ENCODE measurements at places on chromosomes 6 and 20. TPM values are rescaled to one million over a fixed set of nuclear protein-coding genes. Genes with fewer than 3 reads are reported as not detected.

- DNase-seq, result no peak
These were observed 60.8 kb upstream of the CARMIL1 start for GRCh38 chr6:25218346-25218745.

DNA sequence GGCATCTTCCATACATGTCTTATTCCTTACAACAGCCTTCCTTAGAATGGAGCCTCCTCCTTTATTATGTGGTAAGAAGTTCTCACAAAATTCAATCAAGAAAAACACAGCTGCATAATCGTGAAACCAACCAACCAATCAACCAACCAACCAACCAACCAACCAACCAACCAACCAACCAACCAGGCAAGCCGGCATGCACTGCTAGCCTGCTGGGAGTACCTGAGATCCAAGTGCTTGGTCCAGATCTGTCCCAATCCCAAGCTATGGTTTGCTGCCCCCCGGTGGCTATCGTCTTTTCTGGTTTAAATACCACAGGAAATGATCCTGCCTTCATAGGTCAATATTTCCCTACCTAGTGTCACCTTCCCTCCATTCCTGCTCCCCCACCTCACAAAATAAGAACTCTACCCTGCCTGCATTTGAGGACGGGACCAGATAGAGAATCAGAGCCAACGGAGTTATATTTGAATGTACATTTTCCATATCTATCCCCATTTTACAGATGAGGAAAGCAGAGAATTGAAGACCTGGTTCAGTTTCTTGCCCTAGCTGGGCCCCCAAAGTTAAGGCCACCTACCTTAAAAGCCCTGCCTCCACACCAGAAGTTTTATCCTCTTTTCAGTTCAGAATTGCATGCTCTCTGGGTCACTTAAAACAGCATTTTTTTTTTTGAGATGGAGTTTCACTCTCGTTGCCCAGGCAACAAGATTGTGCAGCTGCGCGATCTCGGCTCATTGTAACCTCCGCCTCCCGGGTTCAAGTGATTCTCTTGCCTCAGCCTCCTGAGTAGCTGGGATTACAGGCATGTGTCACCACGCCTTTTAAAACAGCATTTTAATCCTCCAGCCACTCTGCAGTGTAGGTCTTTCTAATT is 27.1 kb downstream of the RAB44 start:
- DNase-seq, result peak; percentile 75

- DNase-seq, result no peak
These were observed 48.5 kb downstream of the STK4 start for GRCh38 chr20:45014671-45015415.

Gene SRSF12
- total RNA-seq, result not detected

DNA sequence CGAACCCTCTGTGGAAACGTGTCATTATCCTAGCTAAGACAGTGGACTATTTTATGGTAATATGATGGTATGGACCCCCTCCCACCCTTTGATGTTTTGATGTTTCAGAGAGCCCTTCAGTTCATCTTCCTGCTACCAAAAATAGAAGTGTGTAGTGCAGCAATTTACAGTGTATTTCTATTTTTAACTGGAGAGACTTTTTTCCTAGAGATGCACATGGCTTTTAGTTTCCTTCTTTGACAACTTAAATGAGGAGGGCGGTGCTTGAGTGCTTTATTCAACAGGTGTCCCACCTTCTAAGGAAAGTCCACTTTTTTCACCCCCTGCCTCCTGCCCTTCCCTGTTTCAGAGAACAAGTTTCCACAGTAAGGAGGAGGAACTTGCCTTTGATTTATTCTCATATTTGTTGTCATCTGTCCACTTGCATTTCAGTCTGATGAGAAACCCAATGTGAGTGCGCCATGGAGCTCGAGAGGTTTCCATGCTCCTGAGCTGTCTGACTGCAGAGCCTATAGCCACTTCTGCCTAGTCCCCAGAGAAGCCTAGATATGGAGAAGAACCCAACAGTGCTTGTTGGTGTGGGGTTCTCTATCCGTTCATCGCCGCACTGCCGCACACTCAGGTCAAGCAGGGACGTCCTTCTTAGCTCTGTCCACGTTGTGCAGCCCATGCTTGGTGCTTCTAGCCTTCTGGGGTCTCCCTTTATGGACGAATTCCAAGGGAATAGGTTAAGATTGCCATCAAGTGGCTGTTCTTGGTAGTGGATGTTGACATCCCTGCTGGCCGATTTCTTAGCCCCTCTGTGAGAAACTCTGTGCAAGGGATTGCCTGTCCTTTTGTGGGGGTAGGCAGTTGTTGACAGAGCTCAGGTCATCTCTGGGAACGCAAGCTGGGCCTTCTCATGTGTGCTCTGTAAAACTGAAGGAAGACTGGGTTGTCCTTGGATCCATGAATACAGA is 144.2 kb downstream of the JARID2 start:
- no peak for DNase-seq

GRCh38 chr6:11772109-11772825 is 6.3 kb downstream of the ADTRP start:
- no peak for DNase-seq

GRCh38 chr6:1544000-1544399 is 65.7 kb upstream of the FOXC1 start:
- no peak for DNase-seq

Gene HNF4A
- not detected for total RNA-seq

DNA sequence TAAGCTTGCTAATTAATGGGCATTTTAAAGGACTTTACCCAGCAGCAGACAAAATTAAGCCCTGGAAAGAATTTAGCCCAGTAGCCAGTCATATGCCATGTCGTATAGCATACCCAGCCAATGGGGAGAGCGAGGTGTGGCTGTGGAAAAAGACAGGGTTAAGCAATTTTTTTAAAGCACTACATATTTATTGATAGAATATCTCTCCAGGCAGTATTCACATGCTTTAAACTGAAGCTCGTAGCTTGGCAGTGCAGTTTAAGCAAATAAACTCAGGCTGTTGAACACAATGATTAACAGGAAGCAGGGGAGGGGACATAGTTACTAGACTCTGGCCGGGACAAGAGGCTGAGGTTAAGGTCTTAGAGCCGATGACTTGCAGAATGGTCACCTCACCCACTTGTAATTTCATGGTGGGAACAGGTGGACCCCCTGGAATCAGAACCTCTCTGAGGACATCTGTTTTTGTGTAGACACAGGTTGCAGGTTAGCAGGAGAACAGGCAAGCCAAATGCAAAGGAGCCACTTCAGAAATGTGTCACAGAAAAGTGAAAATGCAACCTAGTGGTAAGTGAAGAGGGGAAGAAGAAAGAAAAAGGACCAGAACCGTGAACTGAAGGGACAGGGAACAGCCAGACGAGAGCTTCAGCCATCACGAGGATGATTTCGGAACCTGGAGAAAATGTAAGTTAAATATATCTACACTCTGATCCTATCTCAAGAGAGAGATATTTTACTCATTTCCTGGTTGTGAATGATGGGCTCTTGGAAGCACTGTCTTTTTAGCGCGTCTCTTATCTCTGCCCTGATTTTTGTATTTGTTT is 7.2 kb downstream of the GCNT2 start:
- DNase-seq, result no peak

DNA sequence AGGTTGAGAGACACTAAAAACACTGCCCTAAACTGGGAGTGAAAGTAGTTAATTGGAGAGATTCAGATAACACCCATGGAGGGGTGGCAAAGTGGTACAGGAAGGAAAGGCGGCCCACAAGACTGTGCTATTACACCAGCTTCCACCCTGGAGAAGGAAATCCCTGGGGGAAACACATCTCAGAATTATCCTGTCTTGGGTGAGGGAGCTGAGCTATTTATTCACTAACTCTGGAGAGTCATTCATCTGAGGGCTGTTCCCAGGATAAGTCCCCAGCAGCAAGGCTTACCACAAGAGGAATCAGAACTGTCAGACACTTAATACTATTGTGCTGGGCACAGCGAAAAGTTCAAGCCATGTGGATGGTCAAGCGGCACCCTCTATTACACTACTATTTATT is 9.9 kb downstream of the TBCC start:
- no peak for DNase-seq

- DNase-seq, result no peak
These were observed 571.4 kb downstream of the EPHA7 start for GRCh38 chr6:92847988-92848387.

Gene CST4
- total RNA-seq, result not detected

GRCh38 chr6:43575105-43575771 is 600 bp downstream of the XPO5 start:
- no peak for DNase-seq

Gene ZC2HC1B
- not detected for total RNA-seq

DNA sequence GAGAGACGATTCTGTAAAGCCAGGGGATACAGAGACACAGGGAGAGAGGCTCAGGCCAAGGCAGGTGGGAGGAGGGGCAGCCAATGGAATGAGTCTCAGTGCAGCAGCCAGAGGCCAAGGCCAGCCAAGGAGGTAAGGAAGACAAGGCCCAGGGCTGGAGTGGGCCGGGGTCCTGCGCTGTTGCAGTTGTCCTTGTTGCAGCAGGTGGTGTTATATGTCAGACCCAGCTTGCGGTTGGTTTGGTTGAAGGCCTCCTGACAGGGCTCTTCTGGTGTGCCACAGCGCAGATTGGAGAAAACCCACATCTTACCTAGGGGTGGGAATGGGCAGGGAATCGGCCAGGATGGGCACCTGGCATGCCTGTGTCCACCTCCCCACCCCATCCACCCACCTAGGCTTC is 2.5 kb downstream of the LY6G6C start:
- DNase-seq, result no peak

- DNase-seq, result no peak
These were observed 136.3 kb upstream of the PRDM1 start for GRCh38 chr6:105949869-105950268.

DNA sequence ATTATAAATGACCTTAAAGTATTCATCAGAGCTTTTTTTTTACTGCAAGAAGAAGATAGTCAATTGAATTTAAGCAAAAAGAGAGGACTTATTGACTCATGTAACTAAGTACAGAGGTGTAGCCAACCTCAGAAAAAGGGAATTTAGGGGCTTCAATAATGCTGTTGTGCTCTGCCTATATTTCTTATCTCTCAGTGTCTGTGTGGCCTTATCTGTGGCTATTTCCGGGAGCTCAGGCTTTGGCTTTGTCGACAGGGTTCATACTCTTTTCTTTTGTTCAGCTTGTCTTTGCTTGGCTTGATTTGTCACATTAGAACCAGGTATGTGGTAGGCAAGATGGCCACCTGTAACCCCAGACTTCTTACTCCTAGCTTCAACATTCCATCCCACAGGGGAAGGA is 38.6 kb upstream of the FABP7 start:
- no peak for DNase-seq

Gene PPT2
- total RNA-seq, result 20.4 TPM

Gene CSE1L
- total RNA-seq, result 36.7 TPM

Gene MCHR2
- total RNA-seq, result not detected

Gene PROKR2
- total RNA-seq, result not detected

- DNase-seq, result no peak
These were observed 191.0 kb downstream of the QKI start for GRCh38 chr6:163605385-163606097.

GRCh38 chr6:42933205-42933604 is 3.9 kb downstream of the CNPY3 start:
- DNase-seq, result no peak

DNA sequence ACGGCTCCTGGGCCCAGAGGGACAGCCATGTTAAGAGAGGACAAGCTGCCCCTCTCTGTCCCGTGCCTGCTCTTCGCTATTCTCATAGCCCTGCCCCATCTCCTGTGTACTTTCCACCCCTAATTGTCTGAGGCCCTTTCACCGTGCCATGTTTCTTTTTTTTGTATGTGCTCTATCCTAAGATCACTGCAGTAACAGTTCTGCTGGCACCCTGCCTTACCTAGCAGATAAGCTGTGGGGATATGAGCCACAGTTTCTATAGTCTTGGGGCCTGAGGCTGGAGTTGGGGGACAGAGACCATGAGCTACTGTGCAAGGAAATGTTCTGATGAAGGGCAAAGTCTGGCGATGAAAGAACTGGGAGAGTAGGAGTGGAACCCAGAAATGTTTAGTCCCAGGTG is 269.5 kb upstream of the CITED2 start:
- DNase-seq, result no peak

- no peak for DNase-seq
These were observed 242.0 kb downstream of the ARID1B start for GRCh38 chr6:157019115-157019641.

GRCh38 chr6:788058-788457 is 95.1 kb upstream of the EXOC2 start:
- no peak for DNase-seq

DNA sequence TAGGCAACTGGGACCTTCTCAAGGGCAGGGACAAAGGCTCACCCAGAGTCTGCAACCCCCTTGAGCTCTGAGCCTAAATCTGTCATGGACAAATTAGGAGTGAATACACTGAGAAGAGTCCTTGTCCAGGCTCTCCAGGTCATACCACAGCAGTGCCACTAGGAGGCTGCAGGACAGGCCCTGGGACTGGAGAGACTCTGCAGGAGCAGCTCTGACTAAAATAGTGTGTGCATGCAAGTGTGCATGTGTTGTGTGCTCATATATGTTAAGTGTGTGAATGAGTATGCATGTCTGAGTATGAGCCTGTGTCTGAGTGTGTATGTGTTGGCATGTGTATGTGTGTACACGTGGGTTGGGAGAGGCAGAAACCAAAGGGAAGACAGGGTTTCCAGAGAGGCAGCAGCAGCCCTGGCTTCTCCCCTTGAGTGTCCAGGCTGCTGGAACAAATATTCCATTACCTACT is 27.1 kb downstream of the MRPL14 start:
- DNase-seq, result no peak

GRCh38 chr6:42746463-42747391 is 824 bp upstream of the TBCC start:
- DNase-seq, result peak; percentile 88

- DNase-seq, result no peak
These were observed 116.7 kb downstream of the SOX4 start for GRCh38 chr6:21710216-21710615.

Gene NMBR
- total RNA-seq, result not detected

DNA sequence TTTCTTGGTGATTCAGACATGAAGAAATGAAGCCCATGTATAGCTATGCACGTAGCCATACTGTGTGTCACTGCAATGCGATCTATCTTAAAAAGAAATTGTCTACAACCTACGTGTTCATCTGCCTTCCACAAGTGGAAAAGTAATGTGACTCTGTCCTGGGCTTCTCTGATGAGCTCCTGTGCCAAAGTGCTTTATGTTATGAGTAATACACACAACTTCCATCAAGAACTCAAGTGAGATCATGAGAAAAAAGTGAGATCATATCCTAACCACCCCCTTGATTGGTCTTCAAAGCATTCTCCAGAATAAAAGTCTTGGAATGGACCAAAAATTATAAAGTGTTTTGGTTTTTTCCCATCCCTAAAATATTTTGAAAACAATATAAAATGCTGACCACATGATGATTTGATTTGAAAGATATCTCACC is 114.3 kb downstream of the DST start:
- no peak for DNase-seq

- DNase-seq, result no peak
These were observed 9.6 kb upstream of the IL17A start for GRCh38 chr6:52176550-52176949.

Gene LINC00237
- not detected for total RNA-seq

Gene HMGCLL1
- total RNA-seq, result 2.0 TPM

Gene TCF21
- total RNA-seq, result 4.1 TPM

GRCh38 chr20:23151008-23151703 is 65.0 kb upstream of the CD93 start:
- DNase-seq, result no peak

Gene RBM24
- total RNA-seq, result 187 TPM

Gene TSBP1
- total RNA-seq, result not detected
